ENCODE measurements at places on chromosomes 3 and 15.

DNA sequence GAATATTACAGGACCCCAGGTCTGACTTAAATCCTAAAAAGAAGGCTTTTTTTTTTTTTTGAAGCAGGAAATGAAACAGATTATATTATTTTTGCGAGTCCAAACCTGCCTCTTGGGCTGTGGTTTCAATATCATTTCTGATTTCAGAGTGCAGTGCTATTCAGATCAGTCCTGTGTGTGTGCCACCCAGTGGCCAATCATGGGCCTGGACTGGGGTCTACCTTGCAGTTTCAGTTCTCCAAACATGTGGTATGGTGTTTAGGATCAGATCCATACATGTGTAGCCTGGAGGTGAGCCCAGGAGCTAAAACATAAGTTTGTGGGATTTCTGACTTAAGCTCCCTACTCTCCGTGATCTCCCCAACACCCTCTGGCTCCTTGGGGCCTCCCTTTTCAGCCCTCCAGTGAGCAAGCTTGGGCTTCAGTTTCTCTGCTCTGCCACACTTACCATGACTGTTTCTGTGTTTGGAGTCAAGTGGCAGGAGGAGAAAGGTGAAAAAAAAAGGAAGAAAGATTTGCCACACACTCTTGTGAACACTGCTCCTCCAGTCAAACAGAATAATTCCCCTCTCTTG, 12.1 kb upstream of the THSD4 start:
- DNase-seq = peak; percentile 53

DNA sequence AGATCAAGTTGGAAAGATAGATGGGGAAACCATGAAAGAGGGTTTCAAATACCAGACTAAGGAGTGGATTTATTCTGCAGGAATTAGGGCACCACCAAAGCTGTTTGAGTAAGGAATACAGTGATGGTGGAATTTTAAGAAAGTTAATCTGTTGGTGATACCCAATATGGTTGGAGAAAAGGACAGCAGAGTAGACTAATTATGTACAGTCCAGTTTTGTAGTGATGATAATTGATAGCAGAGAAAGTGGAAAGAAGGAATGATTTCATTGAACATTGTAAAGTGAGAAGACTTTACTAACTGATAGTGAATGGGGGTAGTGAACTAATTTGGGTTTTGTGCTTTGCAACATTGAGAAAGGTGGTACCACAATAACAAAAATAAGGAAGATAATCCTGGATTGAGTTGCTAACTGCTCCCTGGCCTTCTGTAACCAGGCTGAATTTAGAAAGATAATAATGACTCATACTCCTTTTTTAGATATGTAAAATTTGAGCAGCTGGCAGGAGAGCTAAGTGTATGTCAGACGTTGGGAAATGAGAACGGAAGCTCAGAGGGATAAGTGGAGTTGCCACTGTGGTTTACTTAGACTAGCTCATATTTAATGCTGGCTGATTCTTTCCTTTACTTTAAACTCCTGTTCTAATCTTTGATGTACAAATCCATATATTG, 16.9 kb downstream of the TCAIM start:
- DNase-seq = peak; percentile 64

DNA sequence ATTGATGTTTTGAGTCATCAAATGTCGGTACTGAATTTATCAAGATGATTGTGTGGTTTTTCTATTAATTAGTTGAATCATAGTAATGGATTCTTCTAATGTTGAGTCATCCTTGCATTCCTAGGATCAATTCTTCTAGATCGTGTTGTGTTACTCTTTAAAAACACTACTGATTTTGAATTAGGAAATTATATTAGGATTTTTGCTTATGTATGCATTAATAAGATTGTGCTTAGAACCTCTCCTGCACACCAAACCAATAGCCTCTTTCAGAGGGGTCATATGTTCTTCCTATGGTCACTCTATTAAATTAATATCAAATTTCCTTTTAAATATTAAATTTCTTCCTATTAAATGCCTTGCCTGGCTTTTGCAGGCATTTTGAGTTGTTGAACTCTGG, 151.7 kb upstream of the TOPAZ1 start:
- no peak for DNase-seq

DNA sequence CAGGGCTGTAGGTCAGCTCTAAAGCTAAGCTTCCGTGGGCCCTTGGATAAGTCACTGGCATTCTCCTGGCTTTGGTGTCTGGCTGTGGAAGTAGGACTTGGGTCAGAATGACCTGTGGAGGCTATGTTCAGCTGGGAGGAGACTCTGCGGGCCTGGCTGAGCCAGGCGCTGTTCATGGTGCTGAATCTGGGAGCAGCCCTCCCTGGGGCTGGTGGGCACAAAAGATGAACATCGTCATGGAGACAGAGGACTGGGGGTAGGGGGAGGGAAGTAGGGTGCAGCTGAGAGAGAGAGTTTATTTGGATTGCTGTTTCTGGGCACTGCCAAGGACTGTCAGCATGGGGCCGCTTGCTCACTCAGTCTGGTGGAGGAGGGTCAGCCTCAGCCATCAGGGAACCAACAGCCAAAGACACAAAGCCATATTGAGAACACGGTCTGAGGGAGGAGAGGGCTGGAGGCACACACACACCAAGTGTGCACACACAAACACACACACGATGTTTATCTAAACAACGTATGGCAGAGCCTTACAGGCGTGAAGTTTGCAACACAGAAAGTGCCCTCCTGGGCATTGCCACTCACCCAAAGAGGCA, 120.7 kb upstream of the LINGO1 start:
- peak; percentile 56 for DNase-seq

- DNase-seq = peak; percentile 56
These were observed at the start of gene PARP14 for GRCh38 chr3:122680475-122681283. PARP14 (plus strand) TSS chr3:122680839; CDS start chr3:122680884, 45 bp downstream.
